Spleen (tissue), 13 donors: ENCODE measurements at places on chromosomes 7 and 10.

DNA sequence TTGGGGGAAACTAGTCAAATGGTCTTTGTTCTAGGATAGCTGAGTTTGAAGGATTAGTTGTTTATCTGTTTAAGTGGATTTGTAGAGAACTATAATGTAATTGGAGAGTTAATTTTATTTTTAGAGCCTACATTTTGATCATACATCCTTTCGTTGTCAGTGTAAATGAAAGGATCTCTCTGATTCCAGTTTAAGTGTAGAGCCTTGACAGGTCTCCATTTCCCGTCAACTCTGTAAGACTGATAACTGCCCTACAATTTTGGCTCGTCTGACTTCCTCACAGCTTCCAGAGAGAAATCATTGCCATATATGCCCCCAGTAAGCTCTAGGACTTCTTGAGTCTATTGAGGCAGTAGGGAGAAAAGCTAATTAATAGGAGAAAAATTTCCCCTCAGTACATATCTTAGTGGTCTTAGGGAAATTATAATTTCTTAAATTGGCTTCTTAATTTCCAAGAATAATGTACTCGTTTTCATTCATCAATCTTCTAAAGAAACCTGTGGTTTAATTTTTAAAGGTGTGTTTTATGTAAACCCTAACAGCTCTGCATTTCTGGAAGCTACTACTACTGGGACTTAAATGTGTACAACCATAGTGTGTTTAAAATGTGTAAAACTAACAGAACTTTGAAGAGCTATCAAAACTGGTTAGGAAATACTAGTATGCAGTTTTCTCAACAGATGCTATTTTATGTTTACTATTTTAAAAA lies 3.8 kb downstream of the KMT2E start:
- no peak for DNase-seq

GRCh38 chr10:7855205-7855604 lies 36.9 kb downstream of the TAF3 start:
- no peak for DNase-seq

GRCh38 chr7:146641491-146641890 lies 524.9 kb downstream of the CNTNAP2 start:
- no peak for DNase-seq

- DNase-seq: no peak
Measured at GRCh38 chr7:69962186-69963065, 364.2 kb downstream of the AUTS2 start.

DNA sequence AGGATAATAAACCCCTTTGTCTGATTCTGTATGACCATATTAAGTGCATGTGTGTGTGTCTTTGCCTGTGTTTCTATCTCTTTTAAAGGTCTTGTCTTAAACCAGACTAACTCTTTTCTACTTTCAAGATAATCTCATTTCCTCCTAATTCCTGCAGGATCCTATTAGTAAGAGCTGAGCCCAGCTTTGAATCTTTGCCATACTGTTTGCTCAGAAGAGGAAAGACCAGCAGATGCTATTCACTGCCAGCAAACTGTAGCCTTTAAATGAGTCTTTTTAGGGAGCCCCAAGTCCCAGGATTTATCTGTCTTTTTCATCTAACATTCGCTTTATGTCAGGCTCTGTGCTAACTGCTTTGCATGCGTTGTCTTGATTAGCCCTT lies 2.9 kb downstream of the GPR158 start:
- DNase-seq: no peak

GRCh38 chr7:82044497-82045080 lies 274.7 kb upstream of the HGF start:
- no peak for DNase-seq

- no peak for DNase-seq
Measured at GRCh38 chr10:28130267-28130666, 131.4 kb upstream of the ODAD2 start.

DNA sequence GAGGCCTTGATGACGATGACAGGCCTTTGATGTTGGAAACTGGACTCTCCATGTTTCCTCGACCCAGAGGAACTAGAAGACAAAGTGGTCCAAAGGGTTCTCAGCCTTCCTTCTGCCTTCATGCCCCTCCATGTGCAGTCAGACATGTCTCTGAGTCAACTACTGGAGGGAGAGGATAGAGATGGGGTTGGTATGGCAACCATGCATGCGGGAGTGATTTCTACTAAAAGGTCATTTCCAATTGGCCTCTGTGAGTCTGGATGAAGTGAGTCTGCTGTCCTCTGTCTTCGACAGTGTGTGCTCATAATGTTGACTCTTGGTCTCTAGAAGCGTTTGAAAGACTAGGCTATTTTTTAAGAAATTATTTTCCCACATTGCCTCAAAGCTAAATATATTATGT lies 29.2 kb downstream of the STK17A start:
- DNase-seq: no peak

DNA sequence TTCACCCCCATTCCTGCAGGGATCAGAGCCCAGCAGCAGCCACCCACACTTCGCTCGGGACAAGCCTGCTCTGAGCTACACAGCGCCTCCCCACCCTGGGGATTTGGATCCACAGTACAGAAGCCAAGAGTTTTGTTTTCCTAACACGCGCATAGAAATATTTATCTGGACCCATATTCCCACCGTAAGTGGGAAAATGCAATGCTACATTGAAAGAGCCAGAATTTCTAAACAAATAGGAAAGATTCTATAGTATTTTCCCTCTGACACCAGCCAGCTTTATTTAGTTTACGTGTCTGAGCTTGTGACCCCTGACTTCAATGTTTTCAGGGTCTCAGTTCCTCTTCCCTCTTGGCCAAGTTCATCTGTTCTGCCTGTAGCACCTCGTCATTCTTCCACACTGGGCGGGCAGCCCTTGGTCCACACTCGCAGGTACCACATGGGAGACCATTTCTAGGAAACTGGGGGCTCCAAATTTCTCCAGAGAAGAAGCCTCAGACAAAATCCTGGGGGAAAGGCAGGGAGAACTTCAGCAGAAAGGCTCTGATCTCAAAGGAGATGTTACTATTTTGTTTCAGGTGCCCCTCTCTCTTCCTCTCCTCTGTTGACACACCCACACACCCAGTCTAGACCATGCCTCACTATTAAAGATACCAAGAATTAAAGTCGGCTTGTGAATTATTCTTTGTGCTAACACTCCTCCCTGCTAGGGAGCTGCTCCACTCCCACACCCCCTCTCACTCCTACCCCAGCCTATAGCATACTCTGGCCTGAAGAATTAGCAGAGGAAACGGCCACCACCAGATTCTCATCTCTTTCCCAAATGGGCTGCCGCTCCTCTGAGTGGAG lies 116.0 kb upstream of the PCGF5 start:
- DNase-seq: no peak

DNA sequence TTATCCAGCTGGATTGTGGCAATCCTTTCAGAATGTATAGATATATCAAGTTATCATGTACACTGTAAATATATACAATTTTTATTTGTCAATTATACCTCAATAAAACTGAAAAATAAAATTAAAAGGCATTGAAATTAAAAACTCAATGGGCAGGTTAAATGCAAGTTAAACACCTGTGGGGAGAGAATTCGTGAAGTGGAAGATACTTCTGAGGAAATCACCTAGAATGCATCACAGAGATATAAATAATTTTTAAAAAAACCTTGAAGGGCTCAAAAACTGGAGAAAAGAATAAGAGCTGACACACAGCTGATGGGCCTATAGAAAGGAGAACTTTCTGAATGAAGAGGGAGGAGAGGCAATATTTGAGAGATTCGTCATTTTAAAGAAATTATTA lies 37.2 kb upstream of the DRGX start:
- DNase-seq: no peak

- no peak for DNase-seq
Measured at GRCh38 chr10:30151581-30152389, 92.4 kb upstream of the JCAD start.

GRCh38 chr10:84261236-84261915 lies 16.5 kb downstream of the RGR start:
- DNase-seq: no peak

- DNase-seq: no peak
Measured at GRCh38 chr7:107453388-107453787, 16.5 kb upstream of the GPR22 start.

DNA sequence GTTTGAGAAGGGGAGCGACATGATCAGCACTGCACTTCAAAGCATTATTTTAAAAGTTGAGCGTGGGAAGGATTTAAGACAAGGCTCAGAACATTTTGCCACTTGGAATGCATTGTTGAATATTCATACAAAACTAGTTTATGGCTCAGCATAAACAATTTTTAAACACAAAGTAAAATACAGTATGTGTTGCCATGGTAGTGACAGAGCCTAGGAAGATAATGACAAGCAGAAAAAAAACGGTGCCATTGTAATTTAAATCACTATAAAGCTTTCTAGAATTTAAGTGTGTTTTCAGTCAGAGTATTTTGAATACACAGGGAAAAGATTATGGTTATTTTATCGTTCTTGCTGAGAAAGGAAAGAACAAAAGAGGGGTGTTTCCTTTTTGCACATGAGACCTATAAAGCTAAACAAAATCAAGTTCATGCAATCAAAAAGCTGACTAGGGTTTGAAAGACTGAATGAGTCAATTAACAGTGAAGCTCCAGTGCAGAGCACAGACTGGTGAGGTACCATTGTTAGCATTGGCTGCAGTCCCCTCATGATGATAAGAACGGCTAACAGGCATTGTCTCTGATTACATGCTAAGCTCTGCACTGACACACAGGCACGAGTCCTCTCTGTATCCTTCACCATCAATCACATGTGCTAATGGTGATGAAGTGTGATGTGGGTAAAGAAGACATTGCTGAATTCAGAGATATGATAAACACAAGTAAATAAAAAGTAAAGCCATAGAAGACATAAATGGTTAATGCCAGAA lies 181.9 kb upstream of the VSTM2A start:
- no peak for DNase-seq

DNA sequence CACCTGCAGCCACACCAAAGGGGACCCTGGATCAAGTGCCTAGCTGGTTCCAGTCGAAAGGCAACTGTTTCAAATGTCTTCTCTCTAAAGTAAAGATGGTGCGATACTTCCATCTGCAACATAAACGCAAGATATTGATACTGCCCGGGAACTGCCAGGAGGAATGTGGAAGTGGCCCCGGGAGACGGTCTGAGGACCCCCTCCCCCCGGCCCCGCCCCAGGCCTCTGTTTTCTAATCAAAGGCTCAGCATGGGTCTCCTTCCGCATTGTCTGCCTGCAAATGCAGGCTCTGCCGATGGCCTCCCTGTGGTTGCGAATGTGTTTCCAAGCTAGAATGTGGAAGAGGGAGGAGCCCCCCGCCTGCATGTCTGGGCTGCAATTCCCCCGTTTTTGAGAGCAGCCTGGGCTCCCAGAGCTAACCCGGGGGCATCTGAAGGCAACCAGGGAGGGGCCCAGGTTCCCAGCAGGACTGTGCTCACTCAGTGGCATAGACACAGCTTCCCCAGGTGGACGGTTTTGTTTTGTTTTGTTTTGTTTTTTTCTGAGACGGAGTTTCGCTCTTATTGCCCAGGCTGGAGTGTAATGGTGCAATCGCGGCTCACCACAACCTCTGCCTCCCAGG lies 223.9 kb upstream of the PPP2R2D start:
- no peak for DNase-seq

DNA sequence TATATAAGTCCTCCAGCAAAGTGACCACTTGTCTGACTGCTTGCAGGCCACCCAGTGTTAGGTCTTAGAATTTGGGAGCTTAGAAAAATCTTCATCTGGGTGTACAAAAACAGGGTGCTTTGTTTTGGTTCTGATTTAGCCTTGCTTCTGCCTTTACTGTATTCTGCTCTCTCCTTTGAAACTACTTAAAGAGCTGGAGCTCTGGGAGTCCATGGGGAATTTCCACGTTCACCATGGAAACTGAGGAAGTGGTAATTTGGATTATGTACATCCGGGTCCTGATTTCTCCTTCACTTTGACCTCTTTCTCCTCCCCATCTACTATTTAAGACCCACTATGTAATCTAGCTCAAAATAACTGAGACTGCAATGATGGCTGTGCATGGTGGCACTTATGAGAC lies 103.0 kb downstream of the JAZF1 start:
- DNase-seq: no peak

DNA sequence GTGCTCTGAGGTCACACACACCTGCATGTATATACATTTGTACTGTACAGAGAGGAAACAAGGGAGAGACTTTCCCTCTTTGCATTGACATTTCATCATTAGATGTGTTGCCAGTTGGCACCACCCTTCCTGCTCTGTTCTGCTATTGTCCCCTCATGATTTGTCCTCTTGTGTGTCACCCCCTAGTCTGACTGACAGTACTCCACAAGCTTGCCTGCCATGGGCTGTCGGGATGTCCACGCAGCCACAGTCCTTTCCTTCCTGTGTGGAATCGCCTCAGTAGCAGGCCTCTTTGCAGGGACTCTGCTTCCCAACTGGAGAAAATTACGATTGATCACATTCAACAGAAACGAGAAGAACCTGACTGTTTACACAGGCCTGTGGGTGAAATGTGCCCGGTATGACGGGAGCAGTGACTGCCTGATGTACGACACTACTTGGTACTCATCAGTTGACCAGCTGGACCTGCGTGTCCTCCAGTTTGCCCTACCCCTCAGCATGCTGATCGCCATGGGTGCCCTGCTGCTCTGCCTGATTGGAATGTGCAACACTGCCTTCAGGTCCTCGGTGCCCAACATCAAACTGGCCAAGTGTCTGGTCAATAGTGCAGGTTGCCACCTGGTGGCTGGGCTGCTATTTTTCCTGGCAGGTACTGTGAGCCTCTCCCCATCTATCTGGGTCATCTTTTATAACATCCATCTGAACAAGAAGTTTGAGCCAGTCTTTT lies 9.4 kb downstream of the CLDN12 start:
- no peak for DNase-seq

- DNase-seq: no peak
Measured at GRCh38 chr7:118005026-118005425, 131.8 kb upstream of the CTTNBP2 start.

- DNase-seq: no peak
Measured at GRCh38 chr10:69696073-69696731, 66.2 kb downstream of the FAM241B start.

GRCh38 chr10:59771162-59771807 lies 18.0 kb upstream of the MRLN start:
- no peak for DNase-seq

GRCh38 chr7:127460077-127460476 lies 67.6 kb upstream of the ZNF800 start:
- DNase-seq: no peak
